ENCODE measurements at places on chromosomes 16 and 17.
A peak's percentile ranks its signal among the peaks of the same experiment; 100 is the strongest.

DNA sequence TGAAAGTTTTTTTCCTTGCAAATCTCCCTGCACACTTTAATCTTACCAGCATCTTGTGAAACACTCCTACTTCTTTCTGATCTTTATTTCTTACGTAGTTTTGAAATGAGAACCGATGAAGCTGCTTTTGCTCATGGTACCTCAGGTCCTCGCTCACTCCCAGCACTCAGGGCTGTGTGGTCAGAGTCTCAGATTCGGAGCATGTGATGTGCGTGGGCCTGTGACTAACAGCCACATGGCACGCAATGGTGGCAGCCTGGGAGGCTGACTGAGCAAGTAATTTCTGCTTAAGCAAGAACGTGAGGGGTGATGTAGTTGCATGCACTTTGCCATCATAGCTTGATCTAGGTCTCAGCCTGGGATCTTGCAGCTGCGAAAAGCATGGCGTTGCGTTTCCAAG is 624.3 kb downstream of the MAF start:
- no peak for DNase-seq

- no peak for DNase-seq
Measured at GRCh38 chr17:65723431-65724151, 162.1 kb upstream of the AXIN2 start.

GRCh38 chr17:33777674-33778073 is 477.4 kb upstream of the CCL2 start:
- no peak for DNase-seq

GRCh38 chr17:4573669-4574068 is 10.7 kb upstream of the SMTNL2 start:
- peak; percentile 62 for DNase-seq

GRCh38 chr17:75345514-75346167 is 56.4 kb upstream of the SLC25A19 start:
- DNase-seq, result no peak

GRCh38 chr17:77451245-77451893 is 310.6 kb downstream of the SEC14L1 start:
- no peak for DNase-seq

DNA sequence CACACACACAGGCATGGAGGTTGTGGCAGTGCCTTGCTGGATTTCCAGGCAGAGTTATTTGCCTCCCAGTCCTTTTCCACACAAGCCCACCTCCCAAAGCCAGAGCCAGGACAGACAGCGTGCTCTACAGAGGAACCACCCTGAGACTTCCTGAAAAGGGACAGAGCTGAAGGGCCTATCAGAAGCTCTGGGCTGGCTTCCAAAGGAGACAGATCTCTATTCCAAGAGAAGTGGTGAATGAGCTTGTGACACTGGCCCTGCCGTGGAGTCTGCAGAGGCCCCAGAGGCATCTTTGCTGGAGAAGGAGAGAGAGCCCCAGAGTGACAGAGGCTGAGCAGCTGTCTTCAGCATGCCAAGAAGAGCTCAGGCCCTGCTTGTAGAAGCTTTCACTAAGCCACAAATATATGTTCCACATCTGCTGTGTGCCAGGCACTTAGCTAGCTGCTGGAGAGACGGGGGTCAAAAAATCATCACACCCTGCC is 8.3 kb upstream of the LPCAT2 start:
- DNase-seq, result no peak

DNA sequence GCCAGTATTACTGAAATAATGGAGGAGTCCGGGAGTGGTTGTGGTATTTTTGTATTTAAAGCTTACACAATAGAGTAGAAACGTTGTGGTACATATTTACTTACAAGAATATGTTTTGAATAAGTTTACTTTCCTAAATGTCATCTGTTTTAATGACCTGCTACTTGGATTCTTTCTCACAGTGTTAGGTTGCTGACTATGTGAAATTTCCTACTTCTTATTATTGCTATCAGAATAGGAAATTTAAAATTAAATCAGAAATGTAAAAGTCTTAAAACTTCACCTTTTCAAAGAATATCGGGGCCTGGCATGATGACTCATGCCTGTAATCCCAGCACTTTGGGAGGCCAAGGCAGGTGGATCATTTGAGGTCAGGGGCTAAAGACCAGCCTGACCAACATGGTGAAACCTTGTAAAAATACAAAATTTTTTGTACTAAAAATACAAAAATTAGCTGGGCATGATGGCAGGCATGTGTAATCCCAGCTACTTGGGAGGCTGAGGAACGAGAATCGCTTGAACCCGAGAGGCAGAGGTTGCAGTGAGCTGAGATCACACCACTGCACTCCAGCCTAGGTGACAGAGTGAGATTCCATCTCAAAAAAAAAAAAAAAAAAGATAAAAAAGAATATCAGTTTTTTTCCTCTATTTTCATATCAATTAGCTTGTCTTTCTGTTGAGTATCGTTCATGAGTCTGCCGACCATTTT is 77.8 kb downstream of the VMP1 start:
- no peak for DNase-seq

GRCh38 chr17:59671386-59671785 is 35.8 kb downstream of the PTRH2 start:
- DNase-seq, result no peak

DNA sequence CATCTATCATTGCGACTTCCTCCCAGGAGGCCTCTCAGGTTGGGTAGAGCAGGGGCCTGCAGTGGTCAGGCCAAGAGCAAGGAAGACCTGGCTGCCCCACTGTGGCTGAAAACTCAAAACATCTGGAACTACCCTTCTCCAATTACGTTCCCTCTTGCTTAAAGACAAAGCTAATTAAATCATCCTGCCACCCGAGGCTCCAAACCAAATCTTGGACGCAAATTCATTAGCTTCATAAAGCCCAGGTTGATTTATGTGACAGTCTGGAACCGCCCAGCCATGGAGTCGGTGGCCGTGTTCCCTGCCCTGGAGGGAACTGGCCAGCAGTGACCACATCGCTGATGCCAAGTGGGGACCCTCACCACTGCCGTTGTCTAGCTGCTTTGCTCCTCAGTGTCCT is 21.4 kb downstream of the GRIN2C start:
- DNase-seq, result no peak

DNA sequence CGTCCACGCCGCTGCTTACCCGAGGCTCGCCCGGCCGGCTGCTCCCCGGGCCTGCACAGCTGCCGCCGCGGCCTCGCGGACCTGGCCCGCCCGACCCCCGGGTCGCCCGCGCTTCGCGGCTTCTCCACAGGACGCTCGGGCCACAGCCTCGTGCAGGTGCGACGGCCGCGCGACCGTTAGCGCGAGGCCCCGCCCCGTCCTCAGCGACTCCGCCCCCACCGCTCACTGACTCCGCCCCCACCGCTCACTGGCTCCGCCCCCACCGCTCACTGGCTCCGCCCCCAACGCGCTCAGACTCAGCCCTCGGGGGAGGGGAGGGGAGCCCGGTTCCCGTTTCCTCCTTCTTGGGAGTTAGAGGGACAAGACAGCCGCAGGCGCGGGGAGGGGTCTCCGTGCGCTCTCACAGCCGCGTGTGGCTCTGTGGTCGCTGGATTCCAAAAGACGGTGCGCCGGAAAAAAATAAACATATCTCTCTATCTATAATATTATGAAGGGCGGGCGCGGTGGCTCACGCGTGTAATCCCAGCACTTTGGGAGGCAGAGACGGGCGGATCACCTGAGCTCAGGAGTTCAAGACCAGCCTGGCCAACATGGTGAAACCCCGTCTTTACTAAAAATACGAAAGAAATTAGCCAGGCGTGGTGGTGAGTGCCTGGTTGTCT is at the start of gene MEIOB:
Gene MEIOB, minus strand, starts transcription at position 191 of the 662 bp plus-strand sequence. CDS start 3,989 bp downstream, outside the sequence.
- peak; percentile 25 for DNase-seq

DNA sequence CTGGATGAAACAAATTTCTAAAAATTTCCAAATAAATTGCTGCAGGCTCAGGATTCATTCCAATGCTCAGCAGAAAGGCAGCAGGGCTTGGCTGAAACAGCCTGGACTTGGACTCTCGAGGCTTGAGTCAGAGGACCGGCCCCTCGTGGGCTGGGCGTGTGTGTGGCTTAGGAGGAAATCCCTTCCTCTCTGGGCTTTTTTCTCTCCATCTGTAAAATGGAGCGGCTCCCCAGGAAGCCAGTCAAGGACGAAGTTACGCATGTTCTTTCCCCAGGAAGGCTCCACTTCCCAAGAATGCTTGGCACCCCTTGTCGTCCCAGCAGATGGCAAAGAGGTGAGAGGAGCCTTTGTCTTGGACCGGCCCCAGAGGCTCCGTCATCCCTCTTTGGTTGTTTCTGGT is 13.5 kb downstream of the SLC46A1 start:
- DNase-seq, result no peak

- DNase-seq, result no peak
Measured at GRCh38 chr17:41352597-41353366, 2.2 kb upstream of the KRT33A start.

DNA sequence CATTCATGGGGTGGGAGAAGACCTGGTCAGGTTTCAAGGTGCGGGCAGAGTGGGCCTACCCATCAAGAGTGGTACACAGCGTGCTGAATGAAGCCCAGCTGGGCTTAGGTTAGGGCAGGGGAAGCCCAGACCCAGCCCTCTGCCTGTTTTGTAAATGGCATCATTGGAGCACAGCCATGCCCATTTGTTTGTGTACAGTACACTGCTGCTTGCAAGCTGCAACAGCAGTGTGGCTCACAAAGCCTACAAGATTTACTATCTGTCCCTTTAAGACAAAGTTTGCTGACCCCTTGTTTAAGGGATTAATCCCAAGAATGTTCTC is 230.1 kb upstream of the TNRC6C start:
- no peak for DNase-seq

Data from stimulated activated CD4-positive, alpha-beta T cell treated with anti-CD3 and anti-CD28 coated beads, Interleukin-12 subunit alpha, Interleukin-12 subunit beta, amount 100 ng/mL, for 48 hours (primary cell).